ENCODE measurements at places on chromosomes 6 and 20.

GRCh38 chr6:142356201-142356883 is 54.5 kb downstream of the ADGRG6 start:
- DNase-seq, result no peak

- no peak for DNase-seq
Observed at GRCh38 chr20:45153752-45154151, 20.9 kb upstream of the PI3 start.

DNA sequence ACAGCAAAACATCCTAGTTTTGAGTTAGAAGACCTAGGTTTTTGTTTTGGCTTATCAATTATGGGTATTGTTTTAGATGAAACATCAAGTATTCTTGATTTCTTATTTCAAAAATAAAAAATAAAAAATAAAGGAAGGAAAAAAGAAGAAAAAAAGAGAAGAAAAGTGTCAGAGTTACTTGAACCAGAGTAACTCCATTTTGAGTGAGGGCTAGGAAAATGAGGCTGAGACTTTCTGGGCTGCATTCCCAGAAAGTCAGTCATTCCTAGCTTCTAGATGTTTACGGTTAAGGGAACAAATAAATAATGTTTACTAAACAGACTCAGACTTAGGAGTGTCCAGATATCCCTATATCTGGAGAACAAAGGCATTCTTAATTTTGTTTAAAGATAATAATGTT is 45.3 kb upstream of the HFE start:
- DNase-seq, result no peak

DNA sequence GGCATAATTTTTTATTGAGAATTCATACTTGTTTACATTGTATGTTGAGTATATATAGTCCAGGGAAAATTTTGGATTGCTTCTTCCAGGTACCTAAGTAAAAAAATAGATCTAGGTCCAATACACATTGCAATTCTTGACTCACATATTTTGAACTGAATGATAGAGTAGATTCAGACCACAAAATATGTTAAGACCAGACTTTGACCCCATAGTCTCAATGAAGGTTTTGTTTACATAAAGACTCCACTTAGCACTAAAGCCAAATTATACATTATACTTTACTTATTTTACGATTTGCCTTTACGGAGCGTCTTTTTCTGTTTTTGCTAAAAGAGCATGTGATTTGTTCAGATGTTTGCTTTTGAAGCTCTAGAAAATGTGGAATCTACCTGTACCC is 144.1 kb upstream of the PTCHD4 start:
- no peak for DNase-seq

DNA sequence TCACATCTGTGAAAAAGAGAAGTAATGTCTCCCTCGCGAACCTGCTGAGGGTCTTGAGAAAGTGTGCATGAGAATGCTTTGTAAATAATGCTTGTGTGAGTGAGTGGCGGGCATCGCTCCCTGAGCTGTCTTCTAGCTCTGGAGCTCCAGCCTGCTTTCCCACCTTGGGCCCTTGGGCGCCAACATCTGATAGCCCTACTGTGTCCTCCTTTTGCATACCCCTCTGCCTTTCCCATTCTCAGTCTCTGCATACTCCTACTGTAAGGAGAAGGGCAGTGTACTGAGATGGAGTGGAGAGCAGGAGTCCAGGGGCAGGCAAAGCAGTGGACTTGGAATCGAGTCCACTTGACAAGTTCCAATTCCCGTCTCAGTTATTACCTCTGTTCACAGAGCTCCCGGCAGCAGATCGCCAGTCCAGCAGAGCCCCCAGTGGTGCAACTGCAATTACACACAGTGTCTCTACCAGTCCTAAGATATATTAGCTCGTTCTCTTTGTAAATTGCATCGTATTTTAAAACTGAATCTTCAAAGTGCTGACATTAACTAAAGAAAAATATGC is 847 bp upstream of the NCR2 start:
- DNase-seq, result no peak

DNA sequence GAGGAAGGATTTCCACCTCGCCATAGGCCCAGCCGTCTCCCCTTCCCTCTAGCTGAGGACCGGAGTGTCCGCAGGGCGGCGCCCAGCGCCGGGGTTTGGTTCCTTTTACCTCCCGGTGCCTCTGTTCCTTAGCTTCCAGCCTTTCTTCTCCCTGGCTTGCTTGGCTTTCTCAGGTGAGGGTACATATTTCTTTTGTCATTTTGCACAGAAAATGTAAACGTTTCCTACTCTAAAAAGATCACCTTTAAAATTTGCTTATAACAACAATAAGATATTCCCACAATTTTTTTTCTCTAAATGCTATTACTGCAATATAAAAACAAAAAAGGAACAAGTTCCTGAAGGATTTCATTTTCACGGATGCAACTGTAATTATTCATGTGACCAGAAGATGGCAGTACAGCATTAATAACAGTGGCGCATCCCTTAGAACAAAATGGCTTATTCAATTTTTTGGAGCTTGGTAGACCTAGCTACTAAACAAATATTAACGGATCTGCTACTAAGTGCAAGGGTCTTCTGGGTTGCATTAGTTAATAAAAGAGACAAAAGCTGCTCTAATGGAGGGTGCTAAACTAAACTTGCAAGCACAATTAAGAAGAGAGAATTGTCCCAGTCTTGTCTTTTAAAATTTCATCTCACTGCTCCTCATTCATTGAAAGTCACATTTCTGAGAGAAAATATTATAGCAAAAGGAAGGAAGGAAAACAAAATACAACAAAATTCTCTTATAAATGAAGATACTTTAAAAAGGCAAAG is 172.9 kb downstream of the ADGRG6 start:
- DNase-seq, result no peak

DNA sequence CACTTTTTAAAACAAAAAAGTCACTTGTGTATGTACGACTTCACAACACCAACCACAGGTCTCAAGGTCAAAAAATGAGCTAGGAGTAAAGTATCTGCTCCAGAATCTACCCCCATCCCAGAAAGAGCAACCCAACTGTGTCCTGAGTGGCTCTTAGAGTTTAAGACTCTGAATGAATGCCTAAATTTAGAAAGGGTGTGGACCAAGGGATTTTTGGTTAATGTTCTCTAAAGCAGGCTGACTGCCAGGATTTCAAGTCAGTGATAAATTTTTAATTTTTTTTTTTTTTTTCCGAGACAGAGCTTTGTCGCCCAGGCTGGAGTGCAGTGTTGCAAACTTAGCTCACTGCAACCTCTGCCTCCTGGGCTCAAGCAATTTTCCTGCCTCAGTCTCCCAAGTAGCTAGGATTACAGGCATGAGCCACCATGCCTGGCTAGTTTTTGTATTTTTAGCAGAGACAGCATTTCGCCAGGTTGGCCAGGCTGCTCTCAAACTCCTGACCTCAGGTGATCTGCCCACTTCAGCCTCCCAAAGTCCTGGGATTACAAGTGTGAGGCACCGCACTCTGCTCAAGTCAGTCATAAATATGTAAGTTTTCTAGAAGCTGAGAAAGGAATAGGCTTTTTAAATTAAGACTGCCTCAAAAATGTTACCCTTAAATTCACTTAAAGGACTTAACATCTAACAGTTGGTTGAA is 20.2 kb downstream of the STAU1 start:
- no peak for DNase-seq
